CD4-positive, alpha-beta T cell treated with Interleukin-12 subunit alpha and Interleukin-12 subunit beta, for 1 hour (primary cell): ENCODE measurements at places on chromosomes 2 and 18.

DNA sequence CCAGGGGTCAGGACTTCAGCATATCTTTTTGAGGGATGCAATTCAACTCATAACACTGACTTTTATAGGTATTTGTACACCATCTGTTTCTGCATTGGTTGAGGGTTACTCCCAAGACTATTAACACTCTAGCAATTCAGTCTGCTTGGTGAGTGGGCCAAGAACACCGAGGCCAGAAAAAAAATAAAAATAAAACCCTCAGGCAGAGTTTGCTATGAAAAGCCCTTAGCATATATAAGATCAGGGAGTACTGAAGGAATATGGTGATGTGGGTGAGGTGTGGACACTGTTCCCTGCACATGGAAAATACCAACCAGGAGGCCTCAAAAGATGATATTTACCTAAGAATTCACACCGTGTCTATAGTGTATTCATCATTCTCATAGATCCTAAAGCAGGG is 383.2 kb upstream of the UBE2E3 start:
- no peak for DNase-seq

- DNase-seq: peak; percentile 49
Observed at GRCh38 chr2:102367331-102367971, 11.9 kb downstream of the IL18R1 start.

- DNase-seq: no peak
Observed at GRCh38 chr2:141440072-141440635, 690.7 kb downstream of the LRP1B start.

- no peak for DNase-seq
Observed at GRCh38 chr2:86562485-86562921, 740 bp downstream of the CHMP3 start.

DNA sequence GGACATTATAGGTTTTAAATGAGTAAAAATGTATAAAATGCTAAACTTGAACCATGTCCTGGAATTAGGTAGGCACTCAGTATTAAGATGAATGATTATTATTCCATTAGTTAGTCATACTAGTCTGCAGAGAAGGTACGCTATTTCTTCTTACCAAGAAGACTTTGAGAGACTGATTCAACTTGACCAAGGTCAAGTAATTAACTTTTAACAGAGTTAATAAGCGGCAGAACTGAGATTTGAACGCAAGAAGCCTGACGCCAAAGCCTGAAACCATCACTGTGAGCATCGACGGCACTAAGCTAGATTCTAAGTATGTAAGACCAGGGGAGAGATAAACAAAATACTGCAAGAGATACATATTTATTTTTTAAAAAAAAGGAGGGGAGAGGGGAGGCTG is 2.6 kb downstream of the EVA1A start:
- no peak for DNase-seq

- no peak for DNase-seq
Observed at GRCh38 chr18:52567360-52567759, 227.4 kb downstream of the DCC start.

DNA sequence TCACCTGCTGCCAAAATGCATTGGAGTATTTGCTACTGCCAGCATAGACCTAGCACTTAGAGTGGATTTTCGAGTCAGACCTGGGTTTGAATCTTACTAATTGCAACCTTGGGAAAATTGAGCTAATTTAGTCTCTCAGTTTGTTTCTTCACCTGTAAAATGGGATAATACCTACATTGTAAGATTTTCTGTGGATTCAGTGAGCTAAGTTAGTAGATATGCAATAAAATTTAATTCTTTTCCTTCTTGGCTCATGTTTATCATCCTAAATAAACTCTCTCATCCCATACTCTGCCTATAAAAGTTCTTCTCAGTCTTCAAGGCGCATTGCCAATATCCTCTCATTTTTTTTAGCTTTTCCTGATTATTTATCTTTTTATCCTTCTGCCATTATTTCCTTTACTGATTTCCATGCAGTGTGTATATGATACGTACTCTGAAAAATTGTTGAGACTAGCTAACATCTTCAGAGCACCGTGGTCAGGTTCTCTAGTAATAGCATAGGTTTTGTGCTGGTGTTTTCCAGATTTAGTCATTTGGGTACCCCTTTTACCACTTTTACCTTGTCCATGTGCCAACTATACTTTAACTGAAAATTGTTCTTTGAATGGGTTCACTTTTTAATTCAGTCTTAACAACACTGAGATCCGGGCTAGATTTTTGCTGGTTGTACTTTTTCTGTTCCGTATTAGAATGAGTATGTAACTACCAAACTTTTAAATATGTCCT is 7.3 kb downstream of the CEP192 start:
- no peak for DNase-seq

GRCh38 chr2:120066800-120067547 is 54.1 kb downstream of the EPB41L5 start:
- DNase-seq: no peak

DNA sequence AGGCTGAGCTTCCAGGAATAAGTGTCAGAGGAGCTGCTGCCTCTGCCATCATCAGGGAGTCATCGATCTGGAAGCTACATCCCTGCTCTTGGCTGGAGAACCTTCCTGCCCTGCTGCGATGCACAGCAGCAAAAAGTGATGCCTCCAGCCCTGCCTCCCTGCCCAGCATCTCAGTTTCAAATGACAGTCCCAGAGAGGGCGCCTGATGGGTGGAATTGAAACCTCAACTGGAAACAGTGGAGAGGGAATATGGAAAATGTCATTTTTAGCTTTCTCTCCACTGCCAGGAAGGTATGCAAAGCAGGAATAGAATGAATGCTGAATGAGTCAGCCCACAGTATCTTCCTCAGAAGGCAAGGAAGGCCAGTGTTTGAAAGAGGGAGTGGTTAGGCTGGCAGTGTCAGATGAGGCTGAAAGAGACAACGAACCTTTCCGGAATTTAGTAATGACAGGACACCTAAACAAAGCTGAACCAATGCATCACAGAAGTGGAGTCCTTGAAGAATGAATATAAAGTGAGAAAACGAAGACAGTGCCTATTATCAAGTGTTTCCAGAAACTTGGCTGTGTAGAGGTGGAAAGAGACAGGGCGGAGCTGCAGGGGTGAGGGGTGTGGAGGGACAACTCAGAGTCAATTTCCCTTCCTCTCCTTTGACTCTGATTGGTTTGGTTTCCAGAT is 153.9 kb upstream of the NDUFV2 start:
- no peak for DNase-seq

DNA sequence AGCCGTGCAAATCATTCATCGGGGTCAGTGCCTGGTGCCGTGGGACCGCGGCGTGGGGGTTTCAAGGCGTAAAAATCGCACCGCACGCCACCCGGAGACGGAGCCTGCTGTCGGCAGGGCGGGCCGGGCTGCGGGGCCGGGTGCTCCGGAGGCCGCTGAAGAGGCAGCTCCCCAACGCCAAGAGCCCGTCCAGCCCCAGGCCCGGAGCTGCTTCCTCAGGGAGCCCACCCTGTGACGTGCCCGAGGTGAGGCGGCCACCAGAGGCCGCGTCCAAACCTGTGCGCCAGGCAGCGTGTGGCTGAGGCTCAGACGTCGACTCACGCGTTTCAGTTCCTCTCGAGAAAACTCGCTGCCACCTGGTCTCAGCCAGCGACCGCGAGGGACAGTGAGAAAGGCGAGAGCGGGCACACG is 98.1 kb downstream of the NFATC1 start:
- DNase-seq: no peak

DNA sequence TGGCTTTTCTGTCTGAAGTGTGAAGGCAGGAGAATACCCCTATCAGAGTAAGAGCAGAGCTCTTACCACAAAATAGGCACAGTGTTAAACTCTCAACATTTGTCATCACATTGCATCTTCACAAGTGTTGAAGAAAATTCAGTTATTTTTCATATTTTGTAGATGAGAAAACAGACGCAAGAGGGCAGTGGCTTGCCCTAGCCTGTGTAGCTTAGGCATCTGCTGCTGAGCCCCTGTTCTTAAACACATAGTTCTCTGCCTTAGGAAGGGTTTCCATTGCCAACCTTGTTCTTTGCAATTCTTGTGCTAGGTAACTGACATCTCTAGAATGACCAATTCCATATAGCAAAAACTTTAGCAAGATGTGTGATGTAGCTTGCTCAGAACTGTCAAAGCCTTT is 112.7 kb upstream of the RMDN2 start:
- no peak for DNase-seq

- no peak for DNase-seq
Observed at GRCh38 chr2:40401896-40402295, 50.0 kb downstream of the SLC8A1 start.

DNA sequence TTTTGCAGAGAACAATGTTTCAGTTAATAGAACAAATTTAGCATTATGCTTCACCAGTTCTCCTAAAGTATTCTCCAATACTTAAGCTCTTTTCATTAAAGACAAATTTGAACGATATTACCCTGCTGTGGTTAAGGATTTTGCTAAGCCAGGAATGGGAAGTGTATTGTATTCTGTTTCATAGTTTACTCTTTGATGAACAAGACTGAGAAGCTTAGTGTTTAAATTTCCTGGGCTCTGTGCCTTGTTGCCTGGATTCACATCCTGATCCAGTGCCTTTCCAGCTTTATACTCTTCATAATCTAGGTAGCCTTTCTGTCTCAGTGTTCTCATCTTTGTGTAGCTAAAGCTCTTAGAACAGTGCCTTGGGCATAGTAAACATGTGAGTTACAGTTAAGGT is 58.6 kb upstream of the GLS start:
- DNase-seq: no peak

GRCh38 chr2:237533668-237534161 is 32.7 kb upstream of the PRLH start:
- DNase-seq: no peak

DNA sequence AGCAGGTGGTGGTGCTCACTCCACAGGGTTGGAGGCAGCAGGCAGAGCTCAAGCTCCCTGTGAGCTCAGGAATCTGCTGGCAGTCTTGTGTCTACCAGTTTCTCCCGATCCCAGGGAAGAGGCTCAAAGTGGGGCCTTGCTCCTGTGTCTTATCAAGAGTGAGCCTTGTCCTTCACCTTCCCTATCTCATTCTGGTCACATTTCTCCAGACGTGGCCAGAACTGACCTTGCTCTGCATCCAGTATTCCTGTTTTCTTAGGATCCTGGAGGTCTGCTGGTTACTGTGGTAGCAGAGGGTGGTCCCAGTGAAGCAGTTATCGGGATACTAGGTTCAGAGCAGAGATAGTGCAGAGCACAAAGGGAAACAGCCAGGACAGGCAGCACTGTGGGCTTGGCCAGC is 47.1 kb upstream of the ASB18 start:
- no peak for DNase-seq

DNA sequence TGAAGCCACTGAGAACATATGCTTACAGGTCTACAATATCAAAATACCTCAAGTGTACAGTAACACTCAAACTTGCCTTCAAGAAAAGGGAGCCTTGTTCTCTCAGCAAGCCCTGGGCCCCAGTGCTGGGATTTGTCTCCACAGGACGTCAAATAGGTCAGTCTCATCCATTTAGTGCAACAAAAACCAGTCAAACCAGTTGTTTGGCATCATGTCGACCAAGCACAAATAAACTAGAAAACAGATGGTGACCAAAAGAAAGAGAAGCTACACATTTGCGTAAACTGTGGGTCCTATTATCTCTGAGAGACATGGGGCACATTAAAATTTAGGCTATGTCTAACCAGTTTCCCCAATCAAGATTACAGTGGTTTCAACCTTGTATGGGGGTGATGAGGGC is 182.6 kb upstream of the PKDCC start:
- no peak for DNase-seq

DNA sequence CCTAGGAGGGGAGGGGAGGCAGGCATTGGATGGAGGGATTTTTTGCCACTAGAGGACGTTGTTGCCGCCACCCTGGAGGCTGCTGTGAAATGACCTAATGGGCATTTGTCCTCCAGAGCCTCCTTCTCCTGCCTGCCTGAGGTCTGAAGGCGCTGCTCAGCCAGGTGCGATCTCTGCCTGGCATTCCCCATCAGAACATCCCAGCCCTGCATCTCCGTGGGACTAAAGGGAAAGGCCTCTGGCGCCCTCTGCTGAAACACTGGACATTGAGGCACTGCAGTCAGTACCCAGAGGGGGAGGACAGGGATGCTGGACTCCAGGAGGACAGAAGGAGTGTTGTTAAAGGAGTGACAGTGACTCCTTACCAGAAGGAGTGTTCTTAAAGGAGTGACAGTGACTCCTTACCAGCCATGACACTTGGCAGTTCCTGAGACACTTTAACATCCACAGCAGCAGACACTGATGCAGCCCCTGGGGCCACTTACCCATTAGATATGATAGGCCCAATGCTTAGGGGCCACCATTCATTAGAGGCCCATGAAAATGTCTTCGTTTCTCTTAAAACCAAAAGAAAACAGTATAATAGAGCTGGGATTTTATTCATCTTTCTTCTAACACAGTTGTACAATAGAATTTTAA is 17.0 kb downstream of the THNSL2 start:
- DNase-seq: peak; percentile 25

GRCh38 chr2:213751446-213751845 is 467.2 kb downstream of the SPAG16 start:
- no peak for DNase-seq

DNA sequence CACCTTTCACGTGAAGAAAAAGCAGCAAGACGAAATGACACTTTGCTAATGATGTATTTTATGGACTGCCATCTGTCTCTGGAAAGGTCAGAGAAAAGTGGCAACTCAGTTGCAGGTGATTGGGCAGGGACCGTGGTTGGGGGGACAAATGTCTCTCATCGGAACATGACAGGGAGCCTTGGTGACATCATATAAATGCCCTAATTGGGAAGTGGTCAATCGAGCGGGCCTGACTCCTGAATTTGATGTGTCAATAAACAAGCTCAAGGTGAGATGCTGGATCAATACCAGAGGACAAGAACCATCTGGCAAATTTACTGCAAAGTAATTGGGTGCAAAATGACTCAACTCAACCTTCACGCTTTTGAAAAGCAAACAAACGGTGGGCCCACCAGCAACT is 151.9 kb upstream of the SKOR2 start:
- no peak for DNase-seq

- no peak for DNase-seq
Observed at GRCh38 chr2:7346336-7346735, 429.1 kb downstream of the RNF144A start.

- no peak for DNase-seq
Observed at GRCh38 chr18:49988101-49988500, 174.8 kb upstream of the ACAA2 start.

DNA sequence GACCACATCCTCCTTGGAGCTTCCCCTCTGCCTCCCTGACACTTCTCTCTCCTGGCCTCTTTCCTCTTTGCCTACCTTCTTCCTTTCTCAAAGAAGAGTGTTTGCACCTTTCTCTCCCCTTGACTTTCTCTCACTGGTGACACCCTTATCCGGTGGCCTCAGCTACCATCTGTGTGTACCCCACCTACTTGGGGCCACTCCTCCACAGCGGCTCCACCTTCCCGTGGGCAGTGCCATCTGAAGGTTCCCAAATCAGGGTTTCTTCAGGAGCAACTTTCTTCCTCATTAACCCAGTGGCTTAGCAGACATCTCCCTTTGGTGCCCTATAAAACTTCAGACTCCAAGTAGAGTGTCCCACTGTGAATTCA is 5.3 kb upstream of the NCL start:
- DNase-seq: no peak
